Stimulated activated CD4-positive, alpha-beta T cell treated with anti-CD3 and anti-CD28 coated beads, Interleukin-1b, Interleukin-23, amount 100 ng/mL, for 24 hours (primary cell): ENCODE measurements at places on chromosomes 1 and 21.

DNA sequence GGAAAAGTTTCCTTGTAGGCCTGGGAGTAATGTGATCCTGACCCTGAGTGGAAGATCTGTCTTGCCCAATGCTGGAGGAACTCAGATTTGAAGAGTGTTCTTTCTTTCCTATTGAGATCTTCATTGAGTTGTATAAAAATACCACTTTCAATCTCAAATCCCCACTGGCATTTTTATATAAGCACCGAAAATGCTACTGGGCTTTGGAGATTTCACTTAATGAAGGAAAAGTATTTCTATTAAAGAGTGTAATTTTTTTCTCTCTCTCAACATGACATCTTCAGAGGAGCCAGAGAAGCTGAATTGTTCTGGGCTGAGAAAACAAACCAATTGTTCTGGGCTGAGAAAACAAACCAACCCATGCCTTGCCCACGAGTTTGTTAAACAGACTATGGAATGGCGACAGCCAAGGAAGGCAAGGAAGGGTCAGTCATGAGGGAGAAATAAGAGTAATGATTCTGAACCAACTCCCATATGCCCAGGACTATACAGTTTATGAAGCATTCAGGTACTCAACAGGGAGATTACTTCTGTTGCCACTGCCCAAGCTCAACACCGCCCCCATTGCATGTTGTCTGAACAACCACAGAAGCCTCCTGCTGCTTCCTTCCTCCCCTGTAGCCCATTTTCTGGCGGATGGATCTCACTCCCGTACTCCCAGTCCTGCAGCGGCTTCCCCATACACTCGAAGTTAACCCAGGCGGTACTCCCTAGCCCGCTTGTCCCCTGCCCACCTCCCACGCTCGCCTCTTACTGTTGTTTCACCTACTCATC, 103.2 kb downstream of the BEND5 start:
- no peak for DNase-seq

DNA sequence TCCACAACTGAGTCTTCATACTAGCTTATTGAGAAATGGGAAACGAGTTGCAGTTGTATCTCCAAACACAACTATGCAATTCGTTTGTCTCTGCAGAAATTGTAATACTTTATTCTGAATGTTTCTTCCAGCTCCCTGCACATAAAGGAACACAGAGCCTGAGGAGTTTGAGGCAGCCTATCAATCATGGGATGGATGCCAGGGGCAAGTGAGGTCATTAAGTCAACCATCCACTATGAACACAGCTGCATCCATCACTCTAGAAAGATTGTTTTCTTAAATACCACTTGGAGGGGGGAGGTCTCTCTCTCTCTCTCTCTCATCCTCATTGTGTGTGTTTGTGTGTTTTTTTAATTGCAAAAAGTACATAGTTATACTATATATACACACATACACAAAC, 2.9 kb upstream of the PSMB2 start:
- DNase-seq = no peak

GRCh38 chr1:223230161-223230881, 87.3 kb upstream of the TLR5 start:
- DNase-seq = no peak

- no peak for DNase-seq
Observed at GRCh38 chr1:39754026-39754570, 15.4 kb downstream of the PPIE start.

- no peak for DNase-seq
Observed at GRCh38 chr1:228998179-228998578, 262.9 kb downstream of the RHOU start.

DNA sequence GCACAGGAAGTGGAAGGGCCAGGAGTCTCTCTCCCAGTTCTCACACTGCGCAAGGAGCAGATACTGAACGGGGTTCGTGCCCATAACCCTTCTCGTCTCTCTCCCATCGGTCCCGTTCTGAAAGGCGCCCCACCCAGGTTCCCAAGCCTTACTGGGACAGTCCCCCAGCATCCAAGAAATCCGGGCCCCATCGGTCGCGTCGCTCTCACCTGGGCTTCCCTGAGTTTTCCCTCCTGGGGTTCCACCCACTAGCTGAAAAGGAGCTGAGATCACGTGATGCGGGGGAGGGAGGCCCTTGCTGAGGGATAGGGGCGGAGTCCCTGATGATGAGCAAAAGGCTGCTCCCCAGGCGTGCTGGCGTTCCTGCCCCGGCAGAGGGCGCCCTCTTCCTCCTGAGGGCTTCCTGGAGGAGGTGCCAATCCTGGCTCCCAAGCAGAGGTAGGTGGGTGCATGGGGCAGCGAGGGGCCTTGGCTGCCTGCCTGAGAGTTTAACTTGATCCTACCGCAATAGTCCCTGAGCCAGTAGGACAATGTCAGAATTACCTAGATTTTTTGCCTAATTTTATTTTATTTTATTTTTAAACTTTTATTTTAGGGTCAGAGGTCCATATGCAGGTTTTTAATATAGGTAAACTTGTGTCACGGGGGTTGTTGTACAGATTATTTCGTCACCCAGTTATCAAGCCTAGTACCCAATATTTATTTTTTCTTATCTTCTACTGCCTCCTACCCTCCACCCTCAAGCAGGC, at the start of gene SPOCD1:
SPOCD1 (minus strand) TSS at position 271 of the 749 bp plus-strand sequence. CDS start 689 bp downstream, outside the sequence.
- peak; percentile 79 for DNase-seq

DNA sequence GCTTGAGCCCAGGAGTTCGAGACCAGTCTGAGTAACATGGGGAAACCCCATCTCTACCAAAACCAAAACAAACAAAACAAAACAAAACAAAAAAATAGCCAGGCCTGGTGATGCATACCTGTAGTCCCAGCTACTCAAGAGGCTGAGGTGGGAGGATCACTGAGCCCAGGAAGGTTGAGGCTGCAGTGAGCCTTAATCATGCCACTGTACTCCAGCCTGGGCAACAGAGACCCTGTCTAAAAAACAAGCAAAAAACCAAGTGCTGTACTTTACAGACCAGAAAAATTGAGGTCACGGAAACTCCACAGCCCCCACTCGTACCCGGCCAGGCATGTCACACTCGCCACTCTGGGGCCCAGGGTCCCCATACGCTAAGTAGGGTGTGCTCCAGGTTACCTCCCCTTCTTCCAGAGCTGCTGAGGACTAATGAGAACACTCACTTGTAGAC, 22.9 kb downstream of the ATP2B4 start:
- DNase-seq = no peak

GRCh38 chr1:24149866-24150233, 6.9 kb upstream of the IL22RA1 start:
- DNase-seq = peak; percentile 9

DNA sequence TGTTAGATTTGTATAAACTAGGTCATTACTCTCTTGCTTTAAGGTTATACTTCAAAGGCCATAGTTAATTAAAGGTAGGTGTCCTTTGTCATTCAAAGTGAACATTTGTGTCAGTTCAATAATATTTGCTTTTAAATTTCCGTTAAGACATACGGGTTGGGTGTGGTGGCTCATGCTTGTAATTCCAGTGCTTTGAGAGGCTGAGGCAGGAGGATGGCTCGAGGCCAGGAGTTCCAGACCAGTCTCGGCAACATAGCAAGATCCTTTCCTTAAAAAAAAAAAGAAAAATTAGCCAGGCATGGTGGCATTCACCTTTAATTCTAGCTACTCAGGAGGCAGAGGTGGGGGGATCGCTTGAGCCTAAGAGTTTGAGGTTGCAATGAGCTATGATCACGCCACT, 80.4 kb downstream of the KIF26B start:
- DNase-seq = no peak

DNA sequence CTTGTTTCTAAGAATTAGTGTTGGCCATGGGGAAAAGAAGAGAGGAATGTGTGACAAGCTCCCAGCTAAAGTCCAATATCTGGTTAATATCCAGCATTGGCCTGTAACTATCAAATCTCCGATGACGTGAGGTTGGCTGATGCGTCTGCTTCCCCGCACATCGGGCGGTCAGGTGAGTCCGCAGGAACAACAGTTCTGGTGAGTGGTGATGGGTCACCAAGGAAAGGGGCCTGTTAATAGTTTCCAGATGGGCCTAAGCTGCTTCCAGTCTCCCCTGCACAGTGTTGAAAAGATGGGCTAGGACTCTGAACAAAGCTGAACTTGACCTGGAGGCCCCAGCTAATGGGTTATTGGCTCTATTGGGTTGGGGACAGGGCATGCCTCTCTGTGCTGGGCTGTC, 193.1 kb upstream of the EDN2 start:
- no peak for DNase-seq

DNA sequence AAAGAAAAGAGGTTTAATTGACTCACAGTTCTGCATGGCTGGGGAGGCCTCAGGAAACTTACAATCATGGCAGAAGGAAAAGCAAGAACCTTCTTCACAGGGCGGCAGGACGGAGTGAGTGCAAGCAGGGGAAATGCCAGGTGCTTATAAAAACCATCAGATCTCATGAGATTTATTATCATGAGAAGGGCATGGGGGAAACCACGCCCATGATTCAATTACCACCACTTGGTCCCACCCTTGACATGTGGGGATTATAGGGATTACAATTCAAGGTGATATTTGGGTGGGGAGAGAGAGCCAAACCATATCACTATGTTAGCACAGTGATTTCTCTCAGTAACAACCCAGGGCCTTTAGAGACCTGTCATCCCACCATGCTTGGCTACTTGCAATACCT, 39.9 kb downstream of the LRRN2 start:
- DNase-seq = no peak

- peak; percentile 30 for DNase-seq
Observed at GRCh38 chr1:23751050-23751814, 8.0 kb downstream of the ELOA start.

- DNase-seq = no peak
Observed at GRCh38 chr1:44423591-44424537, 18.8 kb downstream of the RNF220 start.

DNA sequence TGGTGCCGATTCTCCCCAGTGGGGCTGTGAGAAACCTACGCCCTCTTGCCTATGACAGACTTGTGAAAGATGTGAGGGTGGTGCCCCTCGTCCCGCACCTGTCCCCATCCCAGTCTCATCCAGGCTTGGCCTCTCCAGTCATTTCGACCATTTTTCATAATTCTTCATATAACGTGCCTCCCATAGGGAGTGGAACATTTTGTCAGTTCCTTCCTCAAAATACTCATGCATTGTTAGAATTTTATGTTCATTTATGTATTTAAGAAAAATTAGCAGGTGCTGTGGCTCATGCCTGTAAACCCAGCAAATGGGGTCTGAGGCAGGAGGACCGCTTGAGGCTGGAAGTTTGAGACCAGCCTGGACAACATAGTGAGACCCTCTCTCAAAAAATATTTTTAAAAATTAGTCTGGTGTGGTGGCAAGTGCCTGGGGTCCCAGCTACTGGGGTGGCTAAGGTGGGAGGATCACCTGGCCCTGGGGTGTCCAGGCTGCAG, 19.7 kb upstream of the SMPDL3B start:
- no peak for DNase-seq

DNA sequence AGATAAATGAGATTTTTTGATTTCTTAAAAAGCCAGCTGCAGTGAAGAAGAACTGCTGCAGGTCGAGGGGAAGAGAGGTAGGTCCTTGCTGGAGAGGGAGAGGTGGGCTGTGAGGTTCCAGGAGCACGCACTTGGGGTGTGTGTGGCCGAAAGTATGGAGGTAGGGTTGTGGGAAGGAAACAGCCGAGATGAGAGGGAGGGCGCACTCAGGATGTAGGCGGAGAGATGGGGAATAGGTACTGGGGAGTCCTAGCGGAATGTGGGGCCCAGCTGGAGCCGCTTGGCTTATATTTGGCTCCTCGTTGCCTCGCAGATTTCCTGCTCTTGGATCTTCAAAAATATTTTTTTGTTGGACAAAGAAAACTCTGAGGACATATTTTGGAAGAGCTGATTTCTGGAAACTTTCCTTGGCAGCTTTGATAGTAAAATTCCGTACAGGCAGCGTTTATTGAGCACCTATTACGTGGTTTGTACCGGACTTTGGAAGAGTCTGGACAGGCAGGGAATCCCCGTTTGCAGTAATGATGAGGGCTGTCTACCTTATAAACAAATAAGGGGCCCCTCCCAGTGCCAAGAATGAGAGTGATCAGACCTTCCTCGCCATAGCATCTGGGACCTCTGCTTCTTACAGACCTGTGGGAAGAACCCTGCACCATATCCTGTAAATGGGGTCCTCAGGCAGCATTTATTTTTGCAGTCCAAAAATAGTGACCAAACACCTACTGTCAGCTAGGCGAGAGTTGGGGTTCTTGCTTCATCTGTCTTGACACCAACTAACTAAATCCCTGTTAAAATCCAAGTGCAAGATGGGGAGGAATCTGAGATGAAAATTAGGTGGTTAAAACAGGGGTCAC, 1.5 kb downstream of the LRRC8D start:
- no peak for DNase-seq

GRCh38 chr1:179121159-179121938, 39.5 kb downstream of the TOR3A start:
- no peak for DNase-seq

DNA sequence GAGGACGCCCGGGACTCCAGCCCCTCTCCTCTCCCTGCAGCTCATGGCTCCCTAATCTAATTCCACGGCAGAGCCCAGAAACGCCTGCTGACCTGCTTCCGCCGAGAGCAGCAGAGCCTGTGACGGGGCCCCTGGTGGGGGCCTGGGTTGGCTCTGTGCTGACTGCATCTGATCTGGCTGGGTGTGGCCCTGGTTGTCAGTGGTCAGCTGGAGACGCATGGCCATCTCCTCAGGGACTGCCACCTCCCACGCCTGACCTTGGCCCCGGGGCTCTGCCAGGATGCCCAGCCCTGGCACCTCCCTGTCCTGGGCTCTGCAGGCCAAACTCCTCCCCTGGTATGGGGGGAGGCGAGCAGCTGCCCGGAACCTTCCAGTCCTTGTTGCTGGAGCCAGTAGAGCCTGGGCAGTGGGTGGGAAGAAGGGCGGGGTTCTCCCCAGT, 1.1 kb upstream of the PLCH2 start:
- DNase-seq = no peak

DNA sequence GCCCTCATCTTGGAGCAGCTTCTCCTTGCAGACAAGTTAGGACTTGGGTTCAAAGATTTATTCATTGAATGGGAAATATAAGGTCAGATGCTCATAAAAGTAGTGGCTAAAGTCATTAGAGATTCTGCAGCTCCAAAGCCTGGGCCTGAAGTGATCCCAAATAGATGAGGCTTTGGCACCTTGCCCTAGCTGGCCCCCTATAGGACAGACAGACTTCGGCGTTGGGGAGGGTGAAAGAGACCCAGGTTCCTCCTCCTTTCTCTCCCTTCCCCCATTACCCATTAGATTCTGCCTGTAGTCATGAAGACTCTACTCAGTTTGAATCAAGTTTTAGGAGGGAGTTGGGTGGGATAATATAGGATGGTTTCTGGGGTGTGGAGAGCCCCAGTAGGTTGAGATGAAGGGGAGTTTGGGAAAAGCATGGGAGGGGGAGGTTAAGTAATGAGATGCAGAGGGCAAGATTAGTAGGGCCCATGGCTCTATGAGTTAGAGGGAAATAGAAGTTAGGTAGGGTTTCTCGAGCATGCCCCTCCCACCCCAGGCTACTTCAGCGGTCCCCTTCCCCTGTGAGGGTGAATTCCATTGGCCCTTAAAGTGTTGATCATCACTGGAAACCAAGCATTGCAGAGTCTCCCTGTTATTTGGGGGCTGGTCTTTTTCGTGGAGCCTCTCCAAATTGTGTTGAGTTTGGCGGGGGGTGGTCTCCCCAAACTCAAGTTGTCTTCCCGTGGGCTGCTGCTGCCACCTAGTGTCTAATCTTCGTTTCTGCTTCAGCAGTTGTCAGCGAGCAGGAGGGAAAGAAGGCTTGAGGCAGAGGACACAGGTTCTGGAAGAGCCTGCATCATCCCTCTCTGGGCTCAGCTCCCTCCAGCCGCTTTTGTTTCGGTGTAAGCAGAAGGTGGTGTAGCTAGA, 2.1 kb upstream of the AHDC1 start:
- no peak for DNase-seq

GRCh38 chr1:26630634-26631033, 65.2 kb upstream of the ARID1A start:
- DNase-seq = no peak
